ENCODE measurements at places on chromosomes 7 and 10. TPM values are rescaled to one million over a fixed set of nuclear protein-coding genes. Genes with fewer than 3 reads are reported as not detected.

Gene PRF1
- total RNA-seq: not detected

Gene SPACDR
- total RNA-seq: 0.40 TPM

Gene IPMK
- total RNA-seq: 4.8 TPM

Gene SEMA3C
- total RNA-seq: 6.1 TPM

Gene GIMAP8
- total RNA-seq: 88.7 TPM

Gene PHYHIPL
- not detected for total RNA-seq

Gene TAS2R3
- total RNA-seq: 0.44 TPM

Gene HOXA7
- 1.5 TPM for total RNA-seq

Gene ANLN
- 6.3 TPM for total RNA-seq

Gene CD36
- total RNA-seq: 157 TPM

All from lung microvascular endothelial cell (primary cell).